SK-N-SH treated with all-trans-retinoic acid at 6 μM for 48 hours (cell line): ENCODE measurements at places on chromosomes 16 and 17.

DNA sequence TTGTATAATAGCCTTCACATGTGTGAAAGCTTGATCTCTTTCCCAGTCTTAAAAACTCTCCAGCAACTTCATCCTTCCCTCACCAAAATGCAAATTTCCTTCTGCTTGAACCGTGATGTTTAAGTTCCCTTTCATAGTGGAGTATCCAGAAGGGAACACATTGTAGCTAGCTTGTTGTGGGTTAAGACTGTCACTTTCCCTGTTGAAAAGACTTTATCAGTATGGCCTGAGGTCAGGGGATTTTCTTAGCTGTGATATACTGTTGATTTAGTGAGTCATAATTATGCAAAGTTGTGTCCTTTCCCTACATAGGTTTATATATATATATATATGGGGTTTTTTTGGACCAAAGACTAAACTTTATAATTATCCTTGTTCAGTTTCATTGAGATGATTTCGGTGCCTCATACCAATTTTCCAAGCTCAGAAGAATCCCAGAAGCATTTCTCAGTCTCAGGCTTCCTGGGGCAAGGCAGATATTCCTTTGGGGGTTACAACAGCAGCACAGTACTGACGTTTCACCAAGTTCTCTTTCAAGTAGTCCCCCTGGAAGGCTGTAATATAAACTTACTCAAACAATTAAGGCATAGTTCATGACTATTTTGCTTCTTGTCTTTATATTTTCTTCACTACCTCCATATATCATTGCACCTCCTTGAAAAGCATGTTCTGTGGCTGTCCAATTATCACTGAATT is 35.7 kb downstream of the ESRP2 start:
- peak; percentile 61 for ATAC-seq

- no peak for ATAC-seq
Observed at GRCh38 chr16:768428-768827, 7.9 kb downstream of the MSLN start.

DNA sequence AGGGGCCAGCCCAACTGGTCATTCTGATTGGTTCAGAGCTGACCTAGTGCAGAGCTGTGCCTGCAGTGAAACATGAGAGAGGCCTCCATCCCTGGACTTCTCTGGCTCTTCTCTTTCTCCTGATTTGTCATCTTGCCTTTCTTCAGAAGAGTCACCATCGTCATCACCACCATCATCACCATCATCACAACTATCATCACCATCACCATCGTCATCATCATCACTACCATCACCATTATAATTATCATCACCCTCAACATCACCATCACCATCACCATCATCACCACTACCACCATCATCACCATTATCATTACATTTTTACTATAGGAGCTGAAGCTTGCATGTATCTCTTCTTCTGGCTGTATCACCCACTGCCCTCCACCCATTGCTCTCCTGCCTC is 94.5 kb upstream of the FAM20A start:
- no peak for ATAC-seq

DNA sequence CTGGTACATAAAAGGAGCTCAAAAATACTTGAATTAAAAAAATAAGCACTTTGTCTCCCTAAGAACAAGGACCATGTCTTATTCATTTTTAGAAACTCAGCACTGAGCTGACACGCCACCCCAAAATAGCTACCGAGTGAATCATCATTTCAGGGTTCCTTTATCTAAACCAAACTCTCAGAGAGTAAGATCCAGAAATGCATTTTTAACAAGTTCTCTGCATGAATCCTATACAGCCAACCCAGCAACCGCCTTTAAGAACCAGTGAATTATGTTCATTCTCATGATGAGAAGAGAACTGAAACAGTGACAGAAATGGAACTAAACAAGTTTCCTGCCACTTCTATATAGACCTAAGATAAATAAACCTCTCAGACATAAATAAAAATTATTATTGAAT is 8.7 kb downstream of the C16orf87 start:
- ATAC-seq, result no peak; the same call in 2 of the 3 replicates

- ATAC-seq, result no peak
Observed at GRCh38 chr16:69451166-69451565, 26.7 kb downstream of the CYB5B start.

GRCh38 chr17:76268015-76268749 is 3.0 kb downstream of the UBALD2 start:
- no peak for ATAC-seq

GRCh38 chr17:41492351-41492750 is 2.6 kb upstream of the KRT36 start:
- no peak for ATAC-seq

DNA sequence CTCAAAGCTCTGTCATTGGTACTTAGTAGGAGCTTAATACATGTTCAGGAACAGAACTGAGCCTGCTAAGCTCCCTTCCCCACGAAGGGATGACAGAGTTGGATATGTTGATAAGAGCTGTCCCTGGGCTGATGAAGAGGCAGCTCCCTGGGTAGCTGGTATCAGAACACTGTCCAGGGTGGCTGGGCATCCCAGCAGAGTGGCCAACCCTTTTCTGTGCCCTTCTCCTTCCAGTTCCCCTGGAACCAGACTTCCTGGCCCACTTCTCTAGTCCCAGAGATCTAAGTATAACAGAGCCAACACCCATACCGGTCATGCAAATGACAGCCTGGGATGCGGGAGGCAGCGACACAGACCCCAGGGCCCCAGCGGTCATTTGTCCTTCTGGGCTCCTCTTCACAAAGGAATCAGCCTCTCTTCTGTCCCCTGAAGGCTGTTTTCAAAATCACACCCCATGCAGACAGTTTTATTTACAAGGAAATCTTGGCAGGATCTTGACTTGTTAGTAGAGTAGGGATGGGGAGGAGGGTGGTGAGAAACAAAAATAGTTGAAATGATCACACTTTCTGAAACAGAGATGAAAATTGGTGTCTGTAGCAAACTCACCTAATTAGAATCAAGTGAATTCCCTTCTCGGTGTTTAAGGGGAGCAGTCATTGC is 1.4 kb upstream of the RHBDL3 start:
- peak; percentile 11; the same call in 2 of the 3 replicates for ATAC-seq

DNA sequence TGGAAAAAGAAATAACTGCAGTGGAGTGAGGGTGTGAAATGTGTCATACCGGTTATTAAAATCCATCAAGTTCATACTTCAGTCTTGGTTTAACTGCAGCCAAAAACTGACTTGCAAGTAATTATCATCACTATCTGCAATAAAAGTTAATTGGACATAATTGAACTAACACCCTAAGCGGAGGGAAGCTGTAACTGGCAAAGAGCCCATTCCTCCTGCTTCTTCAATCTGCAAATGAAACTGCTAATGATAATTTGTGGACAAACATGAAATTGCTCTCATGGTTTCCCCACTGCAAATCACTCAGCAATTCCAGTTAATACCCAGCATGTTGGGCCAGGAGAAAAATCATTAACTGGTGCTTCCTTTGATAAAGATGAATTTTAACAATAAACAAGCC is 46.5 kb downstream of the FAM222B start:
- ATAC-seq, result no peak

DNA sequence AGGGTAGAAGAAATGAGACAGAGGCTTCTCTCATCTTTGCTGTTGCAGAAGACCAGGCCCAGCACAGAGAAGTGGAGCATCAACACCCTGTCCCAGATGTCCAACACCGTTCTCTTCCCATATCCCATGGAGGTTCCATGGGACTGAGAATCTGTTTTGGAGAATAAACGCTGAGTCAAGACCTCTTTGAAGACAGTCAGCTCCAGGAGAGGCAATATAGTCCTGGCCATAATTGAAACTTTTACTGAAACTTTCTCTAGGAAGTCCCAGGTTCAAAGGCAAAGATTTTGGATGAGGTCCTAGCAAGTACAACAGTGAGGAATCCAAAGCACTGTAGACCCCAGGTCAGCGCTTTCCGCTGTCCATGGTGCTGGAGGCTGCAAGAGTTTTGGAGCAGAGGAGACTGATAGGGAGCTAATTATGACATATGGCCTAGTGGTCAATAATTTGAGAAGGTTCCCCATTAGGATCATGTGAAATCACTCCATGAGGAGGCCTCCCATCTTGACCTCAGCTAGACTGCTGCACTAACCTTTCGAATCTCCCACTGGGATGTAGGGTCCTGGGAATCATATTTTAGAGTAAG is 36.0 kb downstream of the OSBPL7 start:
- no peak for ATAC-seq

GRCh38 chr17:31532081-31532480 is 140.6 kb downstream of the RAB11FIP4 start:
- ATAC-seq, result no peak

- no peak for ATAC-seq
Observed at GRCh38 chr17:29613352-29613837, 9.3 kb downstream of the CORO6 start.

DNA sequence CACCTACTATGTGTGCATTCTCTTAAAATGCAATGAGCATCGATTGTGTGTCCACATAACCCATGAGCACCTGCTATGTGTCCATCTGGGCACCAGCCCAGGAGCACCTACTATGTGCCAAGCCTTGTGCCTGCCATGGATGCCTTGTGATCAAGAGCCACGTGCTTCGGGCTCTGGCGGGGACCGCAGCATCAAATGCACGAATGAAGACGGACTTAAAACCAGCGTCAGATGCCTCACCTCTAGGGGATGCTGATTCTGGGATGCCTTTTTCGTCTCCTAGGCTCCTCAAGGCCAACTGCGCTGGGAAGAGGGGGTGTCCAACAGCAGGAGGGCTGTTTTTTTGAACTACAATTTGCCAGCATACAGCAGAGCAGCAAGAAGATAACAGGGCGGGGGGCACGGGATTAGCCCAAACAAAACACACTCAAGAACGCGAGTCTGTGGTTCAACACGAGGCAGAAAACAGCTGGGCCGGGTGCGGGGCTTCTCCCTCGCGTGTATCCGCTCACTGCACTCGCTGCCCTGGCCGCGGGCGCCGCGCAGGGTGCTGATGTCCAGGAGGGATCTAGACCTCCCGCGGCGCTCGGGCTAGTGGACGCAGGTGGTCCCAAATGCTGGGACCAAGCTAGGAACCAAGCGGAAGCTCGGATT is 1.2 kb upstream of the GLIS2 start:
- ATAC-seq, result peak; percentile 42

DNA sequence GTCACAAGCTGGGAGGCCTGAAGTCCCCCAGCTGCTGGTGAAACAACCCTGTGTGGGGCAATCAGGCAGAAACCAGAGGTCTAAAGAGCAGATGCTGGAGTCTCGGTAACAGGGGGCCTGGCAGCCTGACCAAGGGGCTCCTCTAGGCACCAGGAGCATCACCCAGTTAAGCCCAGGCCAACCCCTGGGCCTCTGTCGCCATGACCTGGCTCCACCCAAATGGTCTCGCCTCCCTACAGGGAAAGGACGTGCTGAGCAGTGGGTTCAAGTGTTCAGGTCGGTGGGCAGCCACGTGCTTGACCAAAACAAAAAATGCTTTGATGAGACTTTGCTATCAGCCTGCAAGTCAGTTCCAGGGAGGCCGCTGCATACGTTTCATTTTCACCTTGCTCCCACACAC is 240.3 kb downstream of the ZNF423 start:
- ATAC-seq, result no peak

- ATAC-seq, result no peak
Observed at GRCh38 chr17:39750131-39751015, 12.6 kb downstream of the GRB7 start.

GRCh38 chr16:10240854-10241613 is 58.8 kb upstream of the GRIN2A start:
- ATAC-seq, result no peak

- no peak for ATAC-seq
Observed at GRCh38 chr17:53668854-53669253, 153.9 kb upstream of the KIF2B start.

- no peak for ATAC-seq
Observed at GRCh38 chr17:35256629-35257028, 13.8 kb downstream of the SLFN5 start.

DNA sequence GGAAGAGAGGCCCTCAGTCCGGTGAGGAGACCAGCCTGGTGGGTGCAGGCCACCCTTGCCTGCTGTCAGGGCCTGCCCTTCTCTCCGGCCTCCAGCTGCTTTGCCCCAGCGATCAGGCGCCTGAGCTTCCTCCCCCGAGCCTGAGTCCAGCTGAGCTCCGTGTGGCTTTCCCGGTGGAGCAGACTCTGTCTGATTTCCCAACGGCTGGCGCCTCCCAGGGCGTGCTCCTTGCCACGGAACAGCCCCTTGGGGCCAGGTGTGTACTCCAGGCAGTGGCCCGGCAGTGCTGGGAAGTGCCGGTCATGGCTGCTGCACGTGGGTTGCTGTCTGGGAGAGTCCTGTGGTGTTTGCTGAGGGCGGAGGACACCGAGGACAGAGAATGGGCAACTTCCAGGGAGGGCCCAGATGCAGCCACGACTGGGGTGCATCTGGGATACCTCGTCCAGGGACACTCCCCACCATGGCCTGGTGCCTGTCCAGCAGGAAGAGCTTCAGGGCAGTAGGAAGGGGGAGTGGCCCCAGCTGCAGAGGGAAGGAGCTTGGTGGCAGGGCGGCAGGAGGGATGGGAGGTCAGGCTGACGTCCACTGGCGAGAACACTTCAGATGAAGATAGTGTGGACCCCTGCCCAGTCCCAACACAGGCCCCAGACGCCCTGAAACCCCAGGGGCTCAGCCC is 22.5 kb downstream of the METRNL start:
- ATAC-seq, result no peak

- no peak for ATAC-seq
Observed at GRCh38 chr17:63997341-63998048, 656 bp upstream of the PRR29 start.

- no peak for ATAC-seq
Observed at GRCh38 chr16:54055191-54055590, 231.4 kb downstream of the IRX3 start.

DNA sequence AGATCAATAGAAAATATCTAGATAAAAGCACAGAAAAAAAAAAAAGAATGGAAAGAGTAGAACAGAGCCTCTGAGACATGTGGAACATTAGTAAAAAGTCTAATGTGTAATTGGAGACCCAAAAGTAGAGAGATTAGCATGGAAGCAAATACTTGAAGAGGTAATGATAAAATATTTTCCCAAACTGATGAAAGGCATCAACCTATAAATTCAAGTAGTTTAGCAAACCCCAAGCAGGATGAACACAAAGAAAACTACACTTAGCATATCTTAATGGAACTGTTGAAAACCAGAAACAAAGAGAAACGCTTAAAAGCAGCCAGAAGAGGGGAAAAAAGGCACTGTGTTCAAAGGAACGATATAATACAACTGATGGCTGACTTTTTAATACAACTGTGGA is 16.4 kb downstream of the NF1 start:
- no peak for ATAC-seq

GRCh38 chr17:36133602-36134236 is 30.1 kb downstream of the CCL4 start:
- ATAC-seq, result no peak

DNA sequence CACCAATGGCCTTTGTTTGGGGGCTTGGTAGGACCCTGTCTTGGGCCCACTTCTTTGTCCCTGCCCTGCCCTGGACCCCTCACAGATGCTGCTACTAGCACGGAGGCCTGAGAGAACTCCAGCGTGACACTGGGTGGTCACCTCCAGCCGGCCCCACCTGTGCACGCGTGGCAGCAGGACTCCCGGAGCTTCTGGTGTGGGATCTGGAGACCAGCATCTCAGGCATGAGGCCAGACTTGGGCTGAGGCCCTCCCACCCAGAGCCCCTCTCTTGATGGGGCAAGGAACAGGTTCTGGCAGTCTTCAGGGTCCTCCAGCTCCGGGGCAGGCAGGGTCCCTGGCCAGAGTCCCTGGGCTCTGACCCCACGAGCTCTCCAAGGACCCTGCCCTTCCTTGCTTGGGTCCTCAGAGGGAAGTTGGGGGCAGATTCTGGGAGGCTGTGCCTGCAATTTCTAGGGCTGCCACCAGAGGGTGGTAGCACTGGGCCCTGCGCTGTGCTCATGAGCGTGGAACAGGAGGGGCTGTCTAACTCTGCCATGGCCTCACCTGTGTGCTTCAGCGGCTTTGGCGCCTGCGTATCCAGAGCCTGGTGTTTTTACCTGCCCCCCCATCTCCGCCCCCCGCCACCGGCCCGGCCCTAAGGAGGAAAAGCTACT is 3.1 kb upstream of the BAIAP3 start:
- ATAC-seq, result no peak

GRCh38 chr16:88353691-88354090 is 29.1 kb upstream of the ZNF469 start:
- ATAC-seq, result no peak
